ENCODE measurements at places on chromosomes 5 and 9. TPM values are rescaled to one million over a fixed set of nuclear protein-coding genes. Genes with fewer than 3 reads are reported as not detected.
A peak's percentile ranks its signal among the peaks of the same experiment; 100 is the strongest.

The HK3 gene
- total RNA-seq: not detected

DNA sequence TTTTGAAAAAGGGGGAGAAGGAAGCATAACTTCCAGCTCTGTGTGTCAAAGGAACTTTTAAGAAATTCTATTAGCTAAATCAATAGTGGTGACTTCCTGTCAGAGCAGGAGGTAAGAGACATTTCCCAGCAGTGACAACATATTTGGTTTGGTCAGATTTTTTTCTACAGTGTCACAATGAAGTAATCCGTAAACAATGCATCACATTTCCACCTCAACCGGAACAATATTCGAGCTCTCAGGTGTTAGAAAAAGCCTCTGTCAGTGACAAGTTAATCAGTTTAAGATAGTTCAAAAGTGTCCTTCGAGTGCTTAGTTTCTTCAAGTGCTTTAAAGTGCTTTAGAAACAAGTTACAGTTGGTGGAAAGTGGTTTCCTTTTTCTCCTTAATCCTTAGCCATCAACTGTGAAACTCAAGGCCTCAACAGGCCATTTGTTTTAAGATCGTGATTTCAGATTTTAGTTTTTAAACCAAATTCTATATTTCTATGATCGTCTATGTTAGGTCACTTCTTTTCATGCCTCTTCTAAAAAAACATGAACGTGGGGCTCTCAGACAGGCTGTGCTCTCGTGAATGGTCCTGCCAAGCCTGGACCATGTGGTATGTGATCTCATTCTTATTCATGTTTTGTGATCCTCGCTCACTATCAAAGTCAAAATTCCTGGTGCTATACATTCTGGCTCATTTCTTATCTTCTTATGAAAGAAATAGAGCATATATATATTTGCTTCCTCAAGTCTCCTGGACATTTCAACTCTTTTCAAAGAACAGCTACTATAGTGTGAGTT, 181.9 kb upstream of the HMHB1 start:
- no peaks in the 10 kb centered on the region for H3K4me1 ChIP-seq
- DNase-seq: no peak
- H3K27ac ChIP-seq: no peak overlapping the region
- H3K36me3 ChIP-seq: no peaks in the 10 kb centered on the region
- H3K27me3 ChIP-seq: no peaks in the 10 kb centered on the region

The DOCK2 gene
- total RNA-seq: 149 TPM

The FAT2 gene
- not detected for total RNA-seq

The PGM5 gene
- total RNA-seq: not detected

DNA sequence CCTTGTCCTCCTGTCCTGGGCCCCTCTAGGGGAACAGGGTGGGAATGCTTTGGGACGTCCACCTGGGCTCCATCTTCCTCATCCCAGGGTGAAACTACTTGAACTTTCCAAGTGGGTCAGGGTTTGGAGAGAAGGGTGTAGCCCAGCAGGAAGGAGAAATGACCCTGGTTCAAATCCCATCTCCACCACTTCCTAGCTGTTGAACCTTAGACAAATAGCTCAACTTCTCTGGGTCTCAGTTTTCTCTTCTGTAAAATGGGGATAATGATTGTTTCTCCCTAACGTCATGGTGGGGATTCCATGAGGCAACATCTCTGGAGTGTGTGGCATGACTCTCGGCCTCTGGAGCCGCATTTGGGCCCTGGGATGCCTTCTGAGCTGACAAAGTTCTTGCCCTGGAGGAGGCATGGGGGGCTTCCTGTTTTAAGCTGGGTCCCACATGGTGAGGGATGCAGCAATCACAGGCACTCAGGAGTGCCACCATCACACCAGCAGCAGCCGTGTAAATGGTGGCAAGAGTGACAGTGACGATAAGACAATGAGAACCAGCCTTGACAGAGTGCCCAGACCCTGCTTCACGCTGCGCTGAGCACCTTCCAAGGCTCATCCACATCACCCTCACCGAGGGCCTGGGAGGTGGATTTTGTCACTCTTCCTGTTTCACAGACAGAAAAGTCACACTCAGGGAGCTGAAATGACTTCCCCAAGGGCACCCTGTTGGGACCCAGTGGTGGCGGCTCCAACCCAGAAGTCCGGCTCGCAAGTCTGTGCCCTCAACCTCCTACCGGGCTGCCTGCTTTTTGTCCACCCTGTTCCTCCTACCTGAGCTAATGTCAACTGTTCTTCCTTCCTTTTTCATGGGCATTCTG, 69.5 kb upstream of the IER5L start:
- H3K27ac ChIP-seq: no peak overlapping the region
- peaks cover 5% of the 10 kb centered on the region for H3K4me1 ChIP-seq
- DNase-seq: no peak
- H3K27me3 ChIP-seq: no peaks in the 10 kb centered on the region
- no peak overlapping the region for H3K4me3 ChIP-seq

- H3K4me1 ChIP-seq: no peaks in the 10 kb centered on the region
- no peaks in the 10 kb centered on the region for H3K27me3 ChIP-seq
- H3K4me3 ChIP-seq: no peak overlapping the region
Measured at GRCh38 chr5:155504606-155505005, 491.1 kb downstream of the KIF4B start.

The TIMD4 gene
- total RNA-seq: 1.3 TPM

DNA sequence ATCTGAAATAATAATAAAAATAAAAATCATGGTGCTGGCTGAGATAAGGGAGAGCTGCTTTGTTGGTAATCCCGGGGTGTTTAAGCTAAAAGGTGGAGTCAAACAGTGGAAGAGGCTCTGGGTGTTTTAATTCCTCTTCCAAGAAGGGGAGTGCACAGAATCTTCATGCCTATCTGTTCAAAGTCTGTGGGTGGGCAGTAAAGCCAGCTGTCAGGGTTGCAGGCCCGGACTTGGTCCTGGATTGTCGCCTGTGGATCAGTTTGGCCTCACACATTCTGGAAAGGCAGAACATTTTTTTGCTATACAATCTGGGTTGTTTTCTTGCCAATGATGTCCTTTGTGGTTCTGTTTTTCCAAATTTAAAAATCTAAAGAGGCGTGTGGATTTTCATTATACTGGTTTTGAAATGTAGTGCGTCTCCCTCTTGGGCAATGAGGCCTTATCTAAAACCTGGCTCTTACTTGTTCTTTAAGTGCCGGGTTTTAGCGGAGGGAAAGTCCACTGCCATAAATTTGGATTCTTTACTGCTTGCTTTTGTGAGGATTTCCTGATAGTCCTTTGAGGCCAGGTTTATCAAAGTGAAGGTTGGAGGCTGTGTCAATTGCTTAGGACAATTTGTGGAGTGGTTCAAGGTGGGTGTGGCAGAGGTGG, 5.8 kb downstream of the ANKDD1B start:
- DNase-seq: no peak
- H3K27ac ChIP-seq: no peak overlapping the region

- H3K27me3 ChIP-seq: no peaks in the 10 kb centered on the region
- peaks cover 45% of the 10 kb centered on the region for H3K4me1 ChIP-seq
- H3K36me3 ChIP-seq: no peaks in the 10 kb centered on the region
- DNase-seq: no peak
- H3K4me3 ChIP-seq: peak overlapping the region; percentile 95
- no peak overlapping the region for H3K27ac ChIP-seq
Measured at GRCh38 chr5:142771666-142772065, 1.5 kb downstream of the ARHGAP26 start.

DNA sequence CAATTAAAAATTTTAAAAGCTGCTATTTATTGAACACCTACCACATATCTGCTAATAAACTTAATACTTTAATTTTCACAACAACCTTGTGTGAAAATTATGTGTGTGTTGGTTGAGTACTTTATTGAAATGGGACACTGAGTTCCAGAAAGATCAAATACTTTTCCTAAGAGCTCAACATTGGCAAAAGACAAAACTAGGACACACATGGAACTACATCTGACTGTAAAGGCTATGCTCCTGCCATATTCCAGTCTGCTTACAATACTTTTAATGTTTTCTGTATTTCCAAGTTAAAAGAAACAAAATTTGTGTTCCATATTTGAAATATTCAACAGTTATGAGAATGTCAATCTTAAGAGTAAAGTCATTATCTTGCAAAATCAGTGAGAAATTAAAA, 111.8 kb downstream of the RFX3 start:
- H3K4me1 ChIP-seq: peaks cover 2% of the 10 kb centered on the region
- H3K36me3 ChIP-seq: peaks cover 8% of the 10 kb centered on the region

DNA sequence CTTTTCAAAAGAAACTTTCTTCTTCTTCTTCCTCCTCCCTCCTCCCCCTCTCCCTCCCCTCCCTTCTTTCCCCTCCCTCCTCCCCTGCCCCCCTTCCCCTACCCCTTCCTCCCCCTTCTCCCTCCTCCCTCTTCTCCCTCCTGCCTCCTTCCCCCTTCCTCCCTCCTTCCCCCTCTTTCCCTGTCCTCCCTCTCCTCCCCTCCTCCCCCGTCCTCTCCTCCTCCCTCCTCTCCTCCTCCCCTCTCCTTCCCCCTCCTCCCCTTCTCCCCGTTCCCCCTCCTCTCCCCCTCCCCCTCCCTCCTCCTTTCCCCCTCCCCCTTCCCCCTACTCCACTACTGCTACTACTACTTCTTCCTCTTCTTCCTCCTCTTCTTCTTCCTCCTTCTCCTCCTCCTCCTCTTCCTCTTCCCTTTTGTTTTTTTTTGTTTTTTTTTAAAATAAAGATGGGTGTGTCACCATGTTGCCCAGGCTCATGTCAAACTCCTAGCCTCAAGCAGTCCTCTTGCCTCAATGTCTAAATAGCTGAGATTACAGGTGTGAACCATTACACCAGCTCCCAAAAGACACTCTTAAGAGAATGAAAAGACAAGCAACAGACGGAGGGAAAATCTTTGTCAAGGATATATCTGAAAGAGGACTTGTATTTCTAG, 87.5 kb downstream of the SCAMP1 start:
- peaks cover 32% of the 10 kb centered on the region for H3K36me3 ChIP-seq
- DNase-seq: no peak
- no peaks in the 10 kb centered on the region for H3K4me1 ChIP-seq
- H3K4me3 ChIP-seq: no peak overlapping the region

DNA sequence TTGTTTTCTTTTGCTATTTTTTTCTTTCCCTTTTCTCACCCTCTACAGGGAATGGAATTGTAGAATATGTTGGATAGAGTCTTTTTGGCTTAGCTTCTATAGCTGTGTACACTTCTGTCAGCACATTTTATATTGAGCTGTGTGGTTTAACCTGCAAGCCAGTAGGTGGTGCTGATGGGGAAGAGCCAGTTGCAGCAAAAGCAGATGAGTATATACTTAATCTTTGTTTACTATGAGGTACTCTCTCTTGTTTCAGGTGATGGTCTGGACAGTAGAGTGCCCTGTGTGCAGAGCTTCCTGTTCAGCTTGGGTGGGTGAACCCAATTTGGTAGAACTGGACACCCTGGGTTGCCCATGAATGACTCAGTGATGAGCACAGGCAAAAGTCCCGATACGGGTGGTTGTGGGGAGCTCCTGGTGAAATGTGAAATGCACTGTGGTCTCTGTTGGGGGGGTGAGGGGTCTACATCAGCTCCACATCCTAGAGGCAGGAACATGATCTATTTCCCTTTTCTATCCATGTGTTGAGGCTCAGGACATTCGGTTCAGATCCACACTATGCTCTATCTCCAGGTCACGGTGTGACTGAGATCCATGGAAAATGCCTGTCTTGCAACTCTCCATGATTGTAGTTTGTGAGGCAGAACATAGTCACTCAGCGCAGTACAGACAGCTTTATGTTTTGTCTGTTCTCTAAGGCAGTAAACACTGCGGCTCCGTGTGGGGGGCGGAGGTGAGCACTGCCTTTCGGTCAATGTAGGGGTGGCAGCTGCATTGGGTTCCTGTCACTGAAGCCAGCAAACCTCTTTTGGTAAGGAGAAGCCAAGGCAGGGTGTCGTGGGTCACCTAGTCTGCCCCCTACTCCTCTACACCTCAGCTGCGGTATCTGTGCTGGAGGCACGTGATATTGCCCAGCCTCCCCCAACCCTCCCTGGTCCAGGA, 353.2 kb downstream of the PRR16 start:
- no peaks in the 10 kb centered on the region for H3K4me1 ChIP-seq
- no peaks in the 10 kb centered on the region for H3K27me3 ChIP-seq
- no peaks in the 10 kb centered on the region for H3K36me3 ChIP-seq
- no peak overlapping the region for H3K4me3 ChIP-seq
- no peak overlapping the region for H3K27ac ChIP-seq

The ATG12 gene
- total RNA-seq: 36.4 TPM

DNA sequence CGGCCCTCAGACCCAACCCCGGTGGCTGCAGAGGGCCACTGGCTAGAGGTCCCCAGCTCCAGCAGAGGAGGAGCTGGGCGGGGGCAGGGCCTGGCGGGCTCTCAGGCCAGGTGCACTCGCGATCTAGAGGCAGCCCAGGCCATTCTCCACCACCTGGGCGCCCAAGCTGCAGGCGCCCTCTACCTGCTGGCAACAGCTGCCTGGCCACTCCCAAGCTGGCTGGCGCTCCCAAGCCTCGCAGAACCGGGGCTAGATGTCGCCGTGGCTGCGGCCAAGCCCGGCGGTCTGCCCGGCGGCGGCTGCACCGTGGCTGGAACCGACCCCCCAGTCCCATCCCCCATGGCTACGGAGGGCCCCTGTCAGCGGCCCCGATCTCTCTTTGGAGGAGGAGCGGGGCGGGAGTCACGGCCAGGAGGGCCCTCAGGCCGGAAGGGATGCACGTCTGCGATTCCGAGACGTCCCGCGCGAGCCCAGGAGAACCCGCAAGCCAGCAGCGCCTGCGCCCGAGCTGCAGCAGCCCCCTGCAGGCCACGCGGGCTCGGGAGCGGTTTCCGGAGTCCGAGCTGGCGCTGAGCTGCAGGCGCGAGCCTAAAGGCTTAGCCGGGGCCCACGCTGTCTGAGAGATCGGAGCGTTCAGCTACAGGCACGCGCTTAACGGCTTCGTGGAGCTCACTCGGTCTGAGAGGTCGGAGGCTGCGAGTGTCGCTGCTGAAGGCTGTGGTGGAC, 44.3 kb upstream of the BICD2 start:
- H3K36me3 ChIP-seq: peaks cover 1% of the 10 kb centered on the region
- peak overlapping the region; percentile 85 for H3K4me3 ChIP-seq
- H3K4me1 ChIP-seq: peaks cover 8% of the 10 kb centered on the region

GRCh38 chr9:129841071-129841470, 5.8 kb downstream of the USP20 start:
- H3K4me1 ChIP-seq: peaks cover 59% of the 10 kb centered on the region
- peaks cover 13% of the 10 kb centered on the region for H3K36me3 ChIP-seq
- DNase-seq: no peak
- H3K27ac ChIP-seq: peak overlapping the region; percentile 12
- no peak overlapping the region for H3K4me3 ChIP-seq

Data from activated naive CD8-positive, alpha-beta T cell treated with anti-CD3 and anti-CD28 coated beads for 36 hours (primary cell).